ENCODE measurements at places on chromosomes 5 and 9.

GRCh38 chr5:151251001-151251551 lies 1.9 kb upstream of the GM2A start:
- DNase-seq = no peak

GRCh38 chr5:143055596-143056338 lies 285.6 kb downstream of the ARHGAP26 start:
- peak; percentile 25 for DNase-seq

DNA sequence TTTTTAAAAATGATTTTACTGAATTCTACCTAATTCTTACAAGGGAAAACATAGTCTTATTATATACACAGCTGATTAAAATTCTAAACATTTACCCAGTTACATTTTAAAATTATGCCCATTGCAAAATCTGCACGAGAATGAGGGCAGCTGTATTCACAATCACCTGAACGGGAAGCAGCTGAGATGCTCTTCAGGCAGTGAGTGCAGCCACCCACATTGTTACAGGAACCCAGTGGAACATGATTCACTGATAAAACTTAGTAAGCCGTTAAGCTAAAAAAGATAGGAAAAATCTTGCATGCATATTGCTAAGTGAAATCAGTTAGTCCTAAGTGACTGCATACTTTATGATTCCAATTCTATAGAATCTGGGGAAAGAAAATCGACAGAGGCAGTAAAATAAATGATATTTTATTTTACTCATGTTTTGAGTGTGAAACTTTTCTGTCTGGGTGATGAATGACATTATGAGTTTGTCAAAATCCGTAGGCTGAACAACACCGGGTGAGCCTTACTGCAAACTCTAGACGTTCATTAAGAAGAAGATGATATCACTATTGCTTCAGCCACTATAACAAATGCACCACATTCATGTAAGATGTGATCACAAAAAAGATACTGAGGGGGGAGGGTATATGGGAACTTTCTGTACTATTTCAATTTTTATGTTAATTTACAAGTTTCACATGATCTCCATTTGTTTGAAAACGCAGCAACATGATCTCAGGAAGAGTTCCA lies 39.1 kb upstream of the FLT4 start:
- DNase-seq = no peak

- DNase-seq = no peak
Measured at GRCh38 chr9:137168573-137168903, 1.3 kb downstream of the LRRC26 start.

DNA sequence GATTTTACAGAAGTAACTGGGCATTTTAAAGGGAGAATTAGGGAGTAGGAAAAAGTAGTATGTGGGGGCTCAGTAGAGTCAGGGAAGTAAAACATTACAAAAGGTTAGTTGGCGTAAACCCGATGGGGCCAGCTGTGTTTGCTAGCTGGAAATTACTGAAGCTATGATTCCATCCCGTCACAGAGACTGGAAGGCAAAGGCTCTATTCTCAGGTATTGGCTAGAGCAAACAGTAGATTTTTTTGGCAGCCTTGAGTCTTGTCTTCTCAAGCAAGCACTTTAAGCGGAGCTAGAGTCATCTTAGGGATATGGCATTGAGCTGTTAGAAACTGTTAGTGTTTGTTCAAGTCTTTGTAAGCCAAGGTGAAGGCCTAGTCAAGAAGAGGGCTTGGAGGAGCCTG lies 121.5 kb downstream of the PAM start:
- DNase-seq = no peak

GRCh38 chr9:3939820-3940219 lies 360.0 kb downstream of the GLIS3 start:
- DNase-seq = no peak

GRCh38 chr5:17666726-17667235 lies 32.5 kb downstream of the TAF11L14 start:
- no peak for DNase-seq

GRCh38 chr5:21856987-21857386 lies 996.2 kb downstream of the CDH12 start:
- no peak for DNase-seq

GRCh38 chr5:65047948-65048690 lies 279.4 kb downstream of the CWC27 start:
- DNase-seq = no peak

GRCh38 chr5:96026406-96027041 lies 64.9 kb upstream of the ELL2 start:
- DNase-seq = no peak

DNA sequence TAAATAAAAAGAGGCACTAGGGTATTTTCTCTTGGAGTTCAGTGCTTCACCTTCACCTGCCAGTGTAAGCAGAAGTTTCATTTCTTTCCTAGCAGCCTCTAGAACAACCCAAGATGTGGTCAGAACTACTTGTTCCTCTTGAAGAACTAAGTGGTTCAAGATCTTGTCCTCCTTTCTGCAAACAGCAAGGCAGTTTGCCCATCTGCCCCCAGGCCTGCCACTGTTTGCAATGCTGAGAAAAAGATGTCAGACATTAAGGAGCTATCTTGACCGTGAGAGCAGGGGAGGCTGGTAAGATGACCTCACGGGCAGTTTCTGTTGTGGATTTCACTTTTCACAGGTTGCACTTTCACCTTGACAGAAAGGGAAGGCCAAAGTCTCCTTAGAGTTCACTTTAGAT lies 52.0 kb upstream of the KLF4 start:
- no peak for DNase-seq

DNA sequence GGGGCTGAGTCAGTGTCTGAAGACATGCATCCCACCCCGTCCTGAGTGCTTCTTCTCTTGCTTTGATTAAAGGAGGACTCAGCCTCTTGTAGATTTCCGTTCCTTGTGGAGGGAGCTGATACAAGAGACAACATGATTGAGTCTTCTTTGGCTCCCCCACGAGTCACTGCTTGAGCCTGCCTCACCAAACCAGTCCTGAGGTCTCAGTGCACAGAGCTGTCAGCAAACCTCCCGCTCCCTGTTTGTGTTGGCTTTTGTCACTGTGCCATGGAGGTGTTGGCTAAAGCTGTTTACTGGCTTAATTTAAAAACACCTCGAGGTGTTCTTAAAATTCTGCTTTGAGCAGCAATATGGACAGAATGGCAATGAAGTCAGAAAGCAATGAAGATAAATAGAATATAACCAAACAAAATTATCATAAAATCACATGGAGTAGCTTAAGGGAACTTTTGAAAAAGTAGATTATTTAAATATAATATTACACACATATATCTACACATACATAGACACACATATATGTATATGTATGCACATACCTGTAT lies 234.1 kb upstream of the ANKRD55 start:
- no peak for DNase-seq

DNA sequence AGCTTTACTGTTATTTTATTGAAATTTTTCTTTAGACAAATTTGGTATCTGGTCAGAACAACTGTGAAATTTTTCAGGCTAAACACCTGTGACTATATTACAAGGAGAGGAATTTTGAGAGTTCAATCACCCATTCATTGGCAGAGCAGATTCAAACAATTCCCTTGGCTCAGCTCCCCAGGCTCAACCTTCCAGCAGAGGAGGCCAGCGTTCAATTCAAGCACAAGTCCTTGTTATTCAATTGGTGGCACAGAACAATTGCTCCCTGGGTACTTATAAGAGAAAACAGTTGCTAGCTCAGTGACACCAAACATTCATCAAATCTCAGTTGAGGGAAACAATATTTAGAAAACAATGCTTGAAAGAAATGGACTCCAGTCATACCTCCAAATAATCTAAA lies 83.3 kb downstream of the SUSD1 start:
- DNase-seq = no peak

DNA sequence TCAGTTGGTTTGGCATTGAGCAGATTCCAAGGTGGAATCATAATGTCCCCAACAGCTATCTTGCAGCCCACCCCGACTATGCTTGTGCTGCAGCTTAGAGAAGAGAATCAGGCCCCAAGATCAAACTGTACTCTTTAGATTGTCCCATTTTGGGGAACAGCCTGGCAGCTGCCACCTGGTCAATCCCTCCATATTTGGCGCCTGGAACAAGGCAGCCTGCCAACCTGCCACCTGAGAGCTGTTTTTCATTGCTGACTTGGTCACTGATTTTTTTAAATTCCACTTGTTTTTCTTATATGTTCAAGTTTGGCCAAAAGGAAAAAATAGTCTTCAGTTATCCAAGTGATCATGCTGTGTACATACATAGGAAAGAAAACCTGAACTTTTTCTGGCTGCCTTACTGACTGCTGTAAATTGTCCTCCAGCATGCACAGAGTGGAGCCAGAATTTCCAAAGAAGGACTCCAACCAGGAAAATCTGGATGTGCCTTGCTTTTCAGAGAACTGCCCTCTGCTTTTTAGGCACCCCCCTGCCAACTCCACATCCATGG lies 504.2 kb downstream of the ENC1 start:
- no peak for DNase-seq

GRCh38 chr9:9091387-9091786 lies 1291.8 kb upstream of the DMAC1 start:
- DNase-seq = no peak

- no peak for DNase-seq
Measured at GRCh38 chr9:120574473-120574872, 5.5 kb downstream of the CDK5RAP2 start.

GRCh38 chr5:160252916-160253315 lies 23.6 kb downstream of the FABP6 start:
- DNase-seq = no peak

GRCh38 chr5:147465747-147466146 lies 44.1 kb downstream of the DPYSL3 start:
- no peak for DNase-seq

All from inflammatory macrophage treated with lipopolysaccharide for 1 hour (primary cell).